ENCODE measurements at places on chromosomes 2 and 18.

- no peak for DNase-seq
Observed at GRCh38 chr2:215552144-215552580, 116.3 kb upstream of the FN1 start.

- DNase-seq, result no peak
Observed at GRCh38 chr2:71631411-71631931, 178.1 kb downstream of the DYSF start.

- DNase-seq, result no peak
Observed at GRCh38 chr2:182128821-182129707, 143.4 kb downstream of the PPP1R1C start.

GRCh38 chr2:233414777-233415570 is 60.7 kb downstream of the DGKD start:
- DNase-seq, result no peak

GRCh38 chr2:237429753-237430152 is 15.8 kb upstream of the COL6A3 start:
- DNase-seq, result no peak

DNA sequence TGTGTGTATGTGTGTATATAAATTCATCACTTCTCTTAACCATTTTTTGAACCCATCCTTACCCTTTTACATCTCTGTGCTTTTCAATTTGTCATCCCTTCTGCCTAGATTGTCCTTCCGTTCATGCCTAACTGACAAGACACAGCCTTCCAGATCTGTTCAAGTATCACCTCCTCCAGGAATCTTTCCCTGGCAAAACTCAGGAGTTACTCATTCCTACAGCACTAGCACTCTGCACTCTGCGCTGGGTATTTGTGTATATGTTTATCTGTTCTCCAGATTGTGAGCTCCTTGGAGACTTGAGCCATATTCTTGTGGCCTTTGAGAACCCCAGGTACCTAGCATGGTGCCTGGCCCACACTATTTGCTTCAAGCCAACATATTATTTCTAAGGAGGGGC is 26.8 kb upstream of the ASXL2 start:
- no peak for DNase-seq

DNA sequence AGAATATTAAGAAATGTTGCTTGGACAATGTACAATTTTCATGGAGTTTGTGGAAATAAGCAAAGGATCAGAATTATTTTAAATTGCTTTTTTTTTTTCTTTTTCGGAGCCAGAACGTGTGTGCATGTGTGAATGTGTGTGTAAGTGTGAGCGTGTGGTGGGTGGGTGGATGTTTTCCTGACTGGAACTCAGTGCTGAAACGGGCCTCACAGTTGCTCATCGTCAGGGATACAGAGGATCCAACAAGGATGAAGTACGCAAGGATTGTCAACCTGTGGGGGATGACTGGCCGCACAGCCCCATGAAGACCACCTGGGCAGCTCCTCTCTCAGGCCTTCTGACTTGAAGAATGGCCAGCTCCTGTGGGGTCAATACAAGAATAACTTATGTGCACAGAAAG is 17.5 kb downstream of the IL1B start:
- no peak for DNase-seq

DNA sequence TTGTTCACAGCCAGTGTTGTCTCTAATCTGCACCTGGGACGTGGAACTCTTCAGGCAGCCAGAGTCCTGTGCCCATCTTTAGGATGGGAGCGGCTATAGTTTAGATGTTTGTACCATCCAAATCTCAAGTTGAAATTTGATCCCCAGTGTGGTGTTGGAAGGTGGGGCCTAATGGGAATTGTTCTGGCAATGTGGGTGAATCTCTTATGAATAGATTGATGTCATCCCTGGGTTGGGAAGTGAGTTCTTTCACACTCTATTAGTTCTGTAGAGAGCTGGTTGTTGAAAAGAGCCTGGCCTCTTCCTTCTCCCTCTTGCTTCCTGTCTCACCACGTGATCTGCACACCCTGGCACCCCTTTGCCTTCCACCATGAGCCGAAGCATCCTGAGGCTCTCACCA is 300.9 kb downstream of the TXNL1 start:
- no peak for DNase-seq

GRCh38 chr2:138182250-138182936 is 218.1 kb downstream of the HNMT start:
- no peak for DNase-seq

DNA sequence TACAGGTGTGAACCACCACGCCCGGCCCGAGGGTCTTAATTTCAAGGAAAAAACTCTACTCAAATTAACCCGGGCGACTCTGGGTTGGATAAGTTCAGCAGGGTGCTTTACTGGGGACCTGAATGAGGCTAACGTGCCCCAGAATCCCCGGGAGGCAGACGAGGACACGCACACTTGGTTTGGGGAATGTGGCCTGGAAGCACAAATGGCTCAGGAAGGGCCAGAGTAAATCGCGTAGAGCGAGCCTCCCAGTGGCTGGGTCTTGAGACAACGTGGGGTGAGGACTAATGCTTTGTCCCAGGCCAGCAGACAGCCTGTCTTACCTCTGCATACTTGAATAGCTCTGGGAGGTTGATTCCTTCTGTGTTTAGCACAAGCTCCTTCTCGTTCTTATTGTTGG is 75.8 kb downstream of the POLR1A start:
- DNase-seq, result no peak

DNA sequence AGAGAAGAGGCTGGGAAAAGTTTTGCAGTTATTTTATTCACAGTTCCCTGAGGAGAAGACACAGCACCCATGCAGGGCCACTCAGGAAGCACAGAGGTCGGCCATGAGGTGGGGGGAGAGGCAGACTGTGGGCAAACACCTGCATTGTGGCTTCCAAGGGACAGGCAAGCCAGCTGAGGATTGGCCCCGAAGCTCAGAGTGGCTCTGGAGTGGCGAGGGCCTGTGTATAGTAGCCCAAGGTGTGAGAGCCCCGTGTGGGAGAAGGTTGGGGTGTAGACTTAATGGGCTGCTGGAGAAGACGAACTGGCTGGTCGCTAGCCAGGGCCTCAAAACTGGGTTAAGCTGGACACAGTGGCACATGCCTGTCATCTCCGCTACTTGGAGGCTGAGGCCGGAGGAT is 218.7 kb downstream of the FHOD3 start:
- no peak for DNase-seq

GRCh38 chr18:61653823-61654551 is 238.8 kb downstream of the RNF152 start:
- no peak for DNase-seq

DNA sequence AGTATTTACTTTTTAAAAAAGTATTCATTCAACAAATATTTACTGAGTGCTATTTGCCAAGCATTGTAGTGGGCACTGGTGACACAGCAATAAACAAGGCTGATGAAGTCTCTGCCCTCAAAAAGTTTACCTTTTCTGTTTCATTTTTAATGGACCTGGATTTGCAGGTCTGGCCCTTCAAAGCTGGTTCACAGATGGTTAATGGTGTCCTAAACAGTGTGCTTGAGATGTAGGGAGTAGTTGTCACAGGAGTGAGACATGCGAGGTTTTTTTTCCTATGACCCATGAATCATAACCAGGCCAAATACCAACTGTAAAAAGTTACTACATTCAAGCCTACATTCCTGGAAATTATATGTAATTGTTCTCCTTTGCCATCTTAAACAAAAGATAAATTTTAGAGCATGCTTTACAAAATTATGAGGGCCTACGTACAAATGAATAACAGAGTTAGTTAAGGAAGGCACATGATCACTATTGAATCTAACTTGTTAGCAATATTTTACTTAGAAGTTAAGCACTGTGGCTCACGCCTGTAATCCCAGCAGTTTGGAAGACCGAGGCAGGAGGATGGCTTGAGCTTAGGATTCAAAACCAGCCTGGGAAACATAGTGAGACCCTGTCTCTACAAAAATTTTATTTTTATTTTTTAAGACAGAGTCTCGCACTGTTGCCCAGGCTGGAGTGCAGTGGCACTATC is 223.9 kb downstream of the MBD5 start:
- no peak for DNase-seq

DNA sequence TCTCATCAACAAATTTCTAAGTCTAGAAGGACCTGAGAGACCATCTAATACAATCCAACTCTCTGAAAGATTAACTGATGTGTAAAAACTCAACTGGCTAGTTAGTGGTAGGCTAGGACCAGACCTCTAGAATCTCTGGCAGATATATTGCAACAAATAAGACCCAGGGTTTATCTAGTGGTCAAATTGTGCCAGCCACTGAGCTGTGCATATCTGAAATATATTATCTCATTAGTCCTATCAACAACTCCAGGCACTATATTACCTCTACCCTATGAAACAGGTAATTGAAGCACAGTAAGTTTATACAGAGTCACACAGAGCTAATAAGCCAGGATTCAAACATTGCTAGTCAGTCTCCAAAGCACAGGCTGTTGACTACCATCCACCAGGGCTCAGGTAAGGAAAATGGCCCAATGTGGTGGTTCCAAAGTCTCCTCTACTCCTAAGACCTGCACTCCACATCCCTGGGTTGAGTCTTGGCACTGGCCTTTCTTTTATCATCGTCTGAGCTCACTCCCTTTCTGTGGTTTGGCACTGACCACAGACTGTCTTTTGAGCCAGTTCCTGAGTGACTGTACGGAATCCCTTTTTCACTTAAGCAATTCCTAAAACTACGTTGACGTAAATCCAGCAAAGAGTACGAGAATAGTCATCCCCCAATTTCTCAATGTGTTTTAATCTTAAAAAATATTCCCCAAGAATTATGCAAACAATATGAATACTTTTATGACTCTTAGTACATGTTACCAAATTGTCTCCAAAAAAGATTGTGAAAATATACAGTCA is 11.9 kb upstream of the PID1 start:
- no peak for DNase-seq

GRCh38 chr2:161556440-161556839 is 67.8 kb upstream of the SLC4A10 start:
- DNase-seq, result no peak

DNA sequence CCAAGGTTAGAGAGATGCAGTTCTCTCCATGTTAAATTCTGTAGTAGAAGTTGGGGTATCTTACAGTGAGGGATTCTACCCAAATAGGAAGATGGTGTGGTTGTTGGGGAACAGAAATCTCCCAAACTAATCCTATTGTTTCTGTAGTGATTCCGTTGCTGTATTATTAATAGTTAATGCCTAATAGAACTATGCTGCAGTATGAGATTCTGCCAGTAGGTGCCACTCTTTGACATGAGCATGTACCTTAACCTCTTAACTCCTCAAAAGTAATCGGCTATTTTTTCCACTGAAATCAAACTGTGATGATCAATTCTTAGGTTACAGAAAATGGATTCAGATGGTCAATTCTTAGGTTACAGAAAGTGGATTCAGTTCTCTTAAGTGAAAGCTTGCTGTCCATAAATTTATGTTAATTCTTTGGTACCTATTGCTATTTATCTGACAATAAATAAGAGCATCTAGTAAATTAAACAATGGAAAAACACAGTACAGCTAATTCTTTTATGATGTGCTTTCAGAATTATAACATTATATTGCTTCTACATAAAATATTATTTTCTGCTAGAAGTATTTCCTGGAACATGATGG is 97.9 kb upstream of the DLX2 start:
- DNase-seq, result no peak

- no peak for DNase-seq
Observed at GRCh38 chr2:219511547-219512325, 2.5 kb upstream of the ASIC4 start.

DNA sequence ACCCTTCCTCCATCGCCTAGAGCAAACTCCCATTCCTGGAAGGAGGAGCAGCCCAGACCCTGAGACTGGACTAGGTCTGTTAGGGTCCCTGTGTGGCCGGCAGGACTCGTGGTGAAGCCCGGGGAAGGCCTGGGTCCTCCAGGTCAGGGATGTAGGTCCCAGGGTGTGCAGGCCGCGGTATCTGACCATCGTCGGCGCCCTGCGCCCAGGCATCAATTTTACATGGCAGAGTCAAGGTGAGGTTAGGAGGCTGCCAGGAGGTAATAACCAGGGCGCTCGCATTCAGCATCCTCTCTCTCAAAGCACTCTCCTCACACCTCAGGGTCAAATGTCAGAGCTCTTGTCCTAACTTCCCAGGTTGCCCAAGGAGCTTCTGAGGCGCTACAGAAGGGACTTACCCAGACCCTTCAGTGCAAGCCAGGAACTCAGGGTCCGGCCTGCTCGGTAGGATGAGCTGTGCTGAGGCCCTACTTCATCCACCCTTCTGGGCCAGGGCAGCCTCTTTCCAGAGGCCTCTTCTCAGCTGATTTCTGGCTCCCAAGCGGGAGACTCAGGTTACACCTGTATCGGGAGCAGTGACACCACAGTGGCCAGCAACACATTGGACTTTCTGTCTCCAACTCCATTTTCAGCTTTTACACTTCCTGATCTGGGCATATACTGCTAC is 628 bp downstream of the SH2D6 start:
- DNase-seq, result no peak
